Activated naive CD4-positive, alpha-beta T cell treated with anti-CD3 and anti-CD28 coated beads, Interleukin-2, amount 10 ng/mL, durations not matched to agents 7 days and 5 days (primary cell): ENCODE measurements at places on chromosomes 3 and 15.

DNA sequence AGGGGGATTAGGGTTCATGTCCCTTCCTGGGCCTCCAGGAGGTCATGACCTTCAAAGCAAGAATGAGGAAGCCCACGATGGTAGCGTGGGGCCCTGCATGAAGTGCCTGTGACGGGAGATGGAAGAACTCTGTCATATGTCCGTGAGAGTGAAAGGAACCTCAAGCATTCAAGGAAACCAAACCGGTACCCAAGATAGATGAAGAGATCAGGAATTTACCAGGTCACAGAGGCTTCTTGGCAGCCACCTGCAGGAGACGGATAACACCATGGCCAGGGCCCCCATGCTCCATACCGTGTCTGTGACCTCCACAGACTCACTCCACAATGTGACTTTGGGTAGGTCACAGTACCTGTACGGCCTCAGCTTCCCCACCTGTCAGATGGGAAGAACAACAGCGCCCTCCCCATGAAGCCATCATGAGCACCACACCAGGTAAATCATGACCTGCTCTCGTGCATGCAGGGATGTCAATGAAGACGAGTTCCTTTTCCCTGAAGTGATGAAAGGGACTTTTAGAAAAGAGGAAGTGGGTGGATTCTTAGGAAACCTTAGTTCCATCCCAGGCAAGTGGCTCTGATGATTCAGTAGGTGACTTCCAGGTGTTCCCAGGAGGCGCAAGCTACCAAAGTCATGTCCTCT, 23.3 kb upstream of the CYP11A1 start:
- H3K27me3 ChIP-seq = no peaks in the 10 kb centered on the region
- H3K27ac ChIP-seq = no peak overlapping the region
- H3K36me3 ChIP-seq = no peaks in the 10 kb centered on the region
- DNase-seq = no peak

- H3K4me3 ChIP-seq = peak overlapping the region; percentile 99
- peak; percentile 54 for DNase-seq
- H3K27me3 ChIP-seq = peaks cover 31% of the 10 kb centered on the region
Measured at GRCh38 chr3:48716508-48716981, 476 bp downstream of the IP6K2 start.

- no peaks in the 10 kb centered on the region for H3K4me1 ChIP-seq
- no peak overlapping the region for H3K27ac ChIP-seq
- H3K4me3 ChIP-seq = no peak overlapping the region
- no peaks in the 10 kb centered on the region for H3K36me3 ChIP-seq
- H3K27me3 ChIP-seq = no peaks in the 10 kb centered on the region
- no peak for DNase-seq
Measured at GRCh38 chr3:81580355-81580754, 181.1 kb downstream of the GBE1 start.

- H3K4me3 ChIP-seq = no peak overlapping the region
- no peaks in the 10 kb centered on the region for H3K4me1 ChIP-seq
Measured at GRCh38 chr3:166531730-166532129, 694.5 kb upstream of the BCHE start.

GRCh38 chr3:87771337-87772192, 287.2 kb downstream of the CGGBP1 start:
- no peak overlapping the region for H3K4me3 ChIP-seq
- peak; percentile 55 for DNase-seq
- H3K27ac ChIP-seq = no peak overlapping the region

- no peaks in the 10 kb centered on the region for H3K27me3 ChIP-seq
- H3K4me3 ChIP-seq = no peak overlapping the region
- peaks cover 45% of the 10 kb centered on the region for H3K36me3 ChIP-seq
- H3K4me1 ChIP-seq = peaks cover 36% of the 10 kb centered on the region
Measured at GRCh38 chr3:44506961-44507360, 29.5 kb upstream of the ZNF445 start.

- no peaks in the 10 kb centered on the region for H3K4me1 ChIP-seq
- H3K4me3 ChIP-seq = no peak overlapping the region
- no peaks in the 10 kb centered on the region for H3K27me3 ChIP-seq
- no peak for DNase-seq
- no peaks in the 10 kb centered on the region for H3K36me3 ChIP-seq
Measured at GRCh38 chr3:151777880-151778279, 36.0 kb upstream of the AADAC start.
